ENCODE measurements at places on chromosomes 12 and 14.

DNA sequence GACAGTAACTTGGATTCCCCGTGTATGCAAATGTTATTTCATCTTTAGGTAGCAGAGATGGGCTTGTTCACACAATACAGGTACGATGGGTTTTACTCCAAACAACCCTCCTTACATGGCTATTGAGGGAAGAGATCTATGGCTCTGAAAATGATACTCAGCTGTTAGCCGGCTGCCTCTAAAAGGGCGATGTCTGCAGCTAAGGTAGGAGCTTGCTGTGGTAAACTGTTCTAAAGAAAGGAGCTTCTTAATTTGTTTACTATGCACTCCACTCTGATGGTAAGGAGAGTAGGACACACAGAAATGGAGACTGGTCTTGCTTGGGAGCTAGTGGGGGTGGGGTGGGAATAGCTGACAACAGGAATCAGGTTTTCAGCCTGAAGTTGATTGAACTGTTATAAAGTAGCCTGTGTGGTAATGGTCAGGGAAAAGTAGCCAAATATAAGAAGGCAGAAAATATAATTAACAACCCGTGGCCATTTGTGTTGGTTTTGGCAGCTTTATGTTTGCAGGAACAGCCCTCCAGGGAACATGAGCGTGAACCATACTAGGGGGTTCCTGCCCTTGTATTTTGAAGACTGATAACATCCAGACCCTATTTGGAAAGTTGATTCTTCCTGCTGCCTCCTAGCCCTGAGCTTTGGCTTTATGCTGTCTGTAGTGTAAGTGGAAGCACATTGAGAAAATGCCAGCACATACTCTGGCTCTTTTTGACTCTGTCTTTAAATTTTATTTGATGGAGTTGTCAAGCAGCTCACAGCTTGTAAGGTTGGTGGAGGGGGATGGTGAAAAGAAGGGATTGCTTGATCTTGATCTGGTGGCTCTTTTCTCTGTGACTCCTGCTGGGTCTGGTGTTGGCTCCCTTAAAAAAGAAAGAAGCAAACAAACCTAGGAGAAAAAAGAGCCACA, 929.8 kb downstream of the DIO2 start:
- no peak for DNase-seq

- no peak for DNase-seq
Observed at GRCh38 chr12:112479413-112479812, 60.7 kb downstream of the PTPN11 start.

- DNase-seq: no peak
Observed at GRCh38 chr12:70757830-70758493, 120.7 kb upstream of the PTPRB start.

GRCh38 chr12:20722142-20722541, 27.0 kb downstream of the SLCO1C1 start:
- DNase-seq: no peak

DNA sequence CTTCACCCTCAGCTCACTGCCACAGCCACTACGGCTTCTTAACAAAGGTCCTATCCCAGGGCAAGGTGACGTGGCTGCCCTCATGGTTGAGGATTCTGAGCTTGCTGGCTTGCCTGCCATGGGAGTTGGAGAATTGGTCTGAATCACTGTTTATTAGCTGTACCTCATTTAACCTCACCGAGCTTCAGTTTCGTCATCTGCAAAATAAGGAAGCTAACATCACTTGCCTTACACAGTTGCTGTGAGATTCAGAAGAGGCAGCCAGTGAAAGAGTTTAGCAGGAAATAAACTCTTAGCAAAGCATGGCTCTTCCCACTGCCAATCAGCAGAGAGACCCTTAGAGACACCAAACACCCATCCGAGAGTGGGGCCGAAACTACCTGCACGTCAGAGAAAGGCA, 90.1 kb upstream of the KCNA1 start:
- DNase-seq: no peak

DNA sequence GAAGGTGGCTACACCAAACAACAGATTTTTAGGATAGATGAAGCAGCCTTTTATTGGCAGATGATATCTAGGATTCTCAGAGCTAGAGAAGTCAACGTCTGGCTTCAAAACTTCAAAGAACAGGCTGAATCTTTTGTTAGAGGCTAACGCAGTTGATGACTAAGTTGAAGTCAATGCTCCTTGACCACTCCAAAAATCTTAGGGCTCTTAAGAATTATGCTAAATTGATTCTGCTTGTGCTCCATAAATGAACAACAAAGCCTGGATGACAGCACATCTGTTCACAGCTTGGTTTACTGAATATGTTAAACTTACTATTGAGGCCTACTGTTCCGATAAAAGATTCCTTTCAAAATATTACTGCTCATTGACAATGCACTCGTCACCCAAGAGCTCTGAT, 13.0 kb upstream of the CDKN3 start:
- DNase-seq: no peak
